ENCODE measurements at places on chromosomes 2 and 18. TPM values are rescaled to one million over a fixed set of nuclear protein-coding genes. Genes with fewer than 3 reads are reported as not detected.

GRCh38 chr2:74815941-74816340 is 18.0 kb upstream of the HK2 start:
- no peak overlapping the region for H3K4me3 ChIP-seq
- H3K36me3 ChIP-seq = no peaks in the 10 kb centered on the region
- H3K4me1 ChIP-seq = no peaks in the 10 kb centered on the region
- no peak overlapping the region for H3K27ac ChIP-seq
- no peak for DNase-seq

DNA sequence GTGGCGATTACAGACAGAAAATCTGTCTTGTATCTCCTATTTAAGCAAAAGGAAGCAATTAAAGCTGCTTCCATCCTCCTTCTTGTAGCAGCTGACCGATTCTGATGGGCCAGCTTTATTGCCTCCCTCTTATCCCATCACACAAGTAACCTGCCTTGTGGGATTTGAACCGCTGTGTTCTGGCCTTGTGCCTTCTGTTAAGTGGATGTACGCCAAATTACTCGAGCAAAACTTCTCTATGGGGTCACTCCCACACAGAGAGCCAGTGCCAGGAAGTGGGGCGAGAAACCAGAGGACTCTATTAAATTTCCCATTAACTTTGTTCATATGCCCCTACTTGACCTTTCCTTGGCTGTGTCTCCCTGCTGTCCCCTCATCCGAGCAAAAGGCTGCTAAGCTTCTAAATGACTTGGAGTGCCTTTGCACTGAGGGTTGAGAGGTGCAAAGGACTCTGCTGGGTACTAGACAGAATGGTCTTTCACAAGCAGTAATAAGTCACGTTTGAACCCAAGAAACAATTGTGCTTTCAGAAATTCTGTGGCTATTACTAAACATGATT is 672.5 kb downstream of the MBD2 start:
- no peak for DNase-seq
- no peaks in the 10 kb centered on the region for H3K4me1 ChIP-seq
- H3K36me3 ChIP-seq = no peaks in the 10 kb centered on the region
- no peak overlapping the region for H3K27ac ChIP-seq

- no peaks in the 10 kb centered on the region for H3K27me3 ChIP-seq
- H3K36me3 ChIP-seq = no peaks in the 10 kb centered on the region
- H3K4me3 ChIP-seq = no peak overlapping the region
- no peak overlapping the region for H3K27ac ChIP-seq
- DNase-seq = no peak
These were observed 253.2 kb upstream of the CTAGE1 start for GRCh38 chr18:22670914-22671313.

Gene SPP2
- total RNA-seq = not detected

Gene ACVR1C
- total RNA-seq = 0.40 TPM

Gene CHRND
- not detected for total RNA-seq

Gene PIEZO2
- not detected for total RNA-seq

All from PC-3 (cell line).